ENCODE measurements at places on chromosomes 16 and 17. TPM values are rescaled to one million over a fixed set of nuclear protein-coding genes. Genes with fewer than 3 reads are reported as not detected.

GRCh38 chr17:48579760-48580554, 1.8 kb upstream of the HOXB4 start:
- DNase-seq: no peak

- DNase-seq: no peak
These were observed 15.9 kb downstream of the POLR3E start for GRCh38 chr16:22312897-22313781.

- DNase-seq: no peak
These were observed 109.2 kb downstream of the C16orf95 start for GRCh38 chr16:87207965-87208364.

DNA sequence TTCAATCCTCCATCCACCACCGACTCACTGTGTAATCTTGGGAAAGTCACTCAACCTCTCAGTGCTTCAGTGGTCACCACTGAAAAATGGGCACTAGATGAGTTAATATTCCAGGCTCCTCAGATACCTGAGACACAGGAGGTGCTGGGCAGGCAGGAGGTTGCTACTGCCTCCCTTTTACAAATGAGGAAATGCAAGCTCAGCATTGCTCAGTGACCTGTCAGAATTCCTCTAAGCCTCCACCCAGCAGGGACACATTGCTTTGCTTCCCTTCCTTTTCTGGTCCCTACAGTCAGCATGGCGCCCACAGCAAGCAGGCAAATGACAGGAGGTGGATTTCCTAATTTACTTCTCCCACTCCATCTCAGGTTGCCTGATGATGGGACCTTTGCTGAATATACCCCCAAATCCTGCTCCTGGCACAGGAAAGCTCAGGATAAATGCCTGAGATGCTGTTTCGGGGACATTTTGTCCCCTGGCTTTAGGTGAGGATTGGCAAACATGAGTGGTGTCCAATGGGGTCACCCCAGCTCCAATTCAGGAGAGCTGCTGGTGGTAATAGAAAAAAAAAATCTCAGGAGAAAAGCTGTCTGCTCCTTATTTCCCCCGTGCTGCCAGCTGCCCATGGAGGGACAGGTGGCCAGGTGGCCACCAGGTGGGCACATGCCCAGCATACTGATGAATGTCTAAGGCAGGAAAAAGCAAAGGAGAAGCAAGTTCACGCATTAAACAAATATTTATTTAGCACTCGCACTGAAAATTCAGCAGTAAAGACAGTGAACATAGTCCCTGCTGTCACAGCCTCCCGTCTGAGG, 5.0 kb upstream of the KRT13 start:
- no peak for DNase-seq

GRCh38 chr17:5581655-5582054, 2.7 kb downstream of the NLRP1 start:
- DNase-seq: no peak

Gene EVPL
- total RNA-seq: 0.11 TPM

Gene HBZ
- total RNA-seq: not detected

Gene TBC1D3
- not detected for total RNA-seq

Gene NPIPB2
- 0.73 TPM for total RNA-seq

All from Right ventricle myocardium inferior (tissue), 1 donor.